ENCODE measurements at places on chromosomes 2 and 18.

- DNase-seq = peak; percentile 43
Measured at GRCh38 chr2:200585730-200586643, at the start of gene AOX1. Gene AOX1 (plus strand): TSS chr2:200586014. CDS start chr2:200586109, 95 bp downstream.

DNA sequence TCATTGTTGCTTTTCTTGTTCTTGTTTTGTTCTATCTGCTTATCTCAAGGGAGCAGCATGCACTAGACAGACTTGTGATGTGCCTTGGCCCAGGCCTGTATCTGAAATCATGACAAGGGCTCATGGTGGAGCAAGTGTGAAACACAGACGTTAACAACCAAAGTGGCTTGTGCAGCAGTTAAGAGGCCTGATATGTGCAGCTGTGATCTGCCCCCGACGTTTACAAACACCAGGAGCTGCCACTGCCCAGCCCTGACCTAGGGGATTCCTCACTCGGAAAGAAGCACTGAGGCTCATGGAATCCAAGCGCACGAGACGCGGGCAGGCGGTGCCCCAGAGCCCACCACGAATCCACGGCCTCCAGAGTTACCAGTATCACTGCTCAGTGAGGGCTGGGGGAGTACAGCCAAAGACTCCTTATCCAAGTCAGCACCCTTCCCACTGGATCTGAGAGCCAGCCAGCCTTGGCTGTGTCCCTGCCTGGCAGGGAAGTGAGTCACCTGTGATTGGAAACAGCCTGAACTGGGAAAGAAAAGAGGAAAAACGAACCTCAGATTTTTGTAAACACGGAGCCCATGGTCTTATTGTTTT, 62.3 kb upstream of the SNTG2 start:
- peak; percentile 22 for DNase-seq

DNA sequence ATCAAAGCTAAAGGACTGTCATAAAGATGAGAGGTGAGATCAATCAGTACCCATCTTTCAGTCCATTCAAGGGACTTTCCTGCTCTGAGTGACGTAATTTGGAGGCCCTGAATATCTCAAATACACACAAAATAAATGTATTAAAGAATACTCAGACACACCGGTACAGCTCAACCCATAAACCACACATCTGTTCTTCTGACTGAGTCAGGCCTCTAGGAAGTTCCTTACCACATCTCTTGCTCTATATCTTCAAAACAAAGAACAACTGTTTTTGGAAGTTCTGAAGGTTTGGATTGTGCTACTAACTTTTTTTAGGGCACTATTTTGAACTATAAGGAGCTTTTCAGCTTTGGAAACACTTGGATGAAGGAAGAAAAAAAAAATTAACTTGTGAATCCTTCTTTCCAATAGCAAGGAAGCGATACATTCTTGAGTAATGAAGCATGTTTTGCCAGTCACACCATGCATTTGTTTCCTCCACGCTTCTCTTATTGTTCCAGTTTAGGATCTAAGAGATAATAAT, 866.5 kb upstream of the VRK2 start:
- DNase-seq = peak; percentile 66

GRCh38 chr2:72843301-72843700, 17.5 kb upstream of the EXOC6B start:
- no peak for DNase-seq

DNA sequence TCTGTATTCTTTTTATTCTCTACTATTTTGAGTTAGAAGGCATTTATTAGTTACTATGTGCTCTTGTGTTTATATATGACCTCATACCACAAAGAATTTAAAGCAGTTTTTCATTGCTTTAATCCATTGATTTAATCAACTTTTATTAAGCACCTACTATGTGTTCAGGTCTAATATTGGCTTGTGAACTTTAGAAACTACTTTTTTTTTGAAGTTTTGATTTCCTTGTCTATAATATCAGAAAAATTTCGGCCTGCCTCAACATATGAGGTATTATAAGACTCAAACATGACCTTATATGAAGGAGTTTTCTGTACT, 117.7 kb downstream of the ZNF521 start:
- peak; percentile 5 for DNase-seq

GRCh38 chr2:224938651-224939182, 103.6 kb downstream of the DOCK10 start:
- peak; percentile 83 for DNase-seq

GRCh38 chr2:62266433-62267038, 70.6 kb downstream of the B3GNT2 start:
- DNase-seq = peak; percentile 81

- peak; percentile 54 for DNase-seq
Measured at GRCh38 chr2:25972049-25972823, 10.1 kb downstream of the KIF3C start.

DNA sequence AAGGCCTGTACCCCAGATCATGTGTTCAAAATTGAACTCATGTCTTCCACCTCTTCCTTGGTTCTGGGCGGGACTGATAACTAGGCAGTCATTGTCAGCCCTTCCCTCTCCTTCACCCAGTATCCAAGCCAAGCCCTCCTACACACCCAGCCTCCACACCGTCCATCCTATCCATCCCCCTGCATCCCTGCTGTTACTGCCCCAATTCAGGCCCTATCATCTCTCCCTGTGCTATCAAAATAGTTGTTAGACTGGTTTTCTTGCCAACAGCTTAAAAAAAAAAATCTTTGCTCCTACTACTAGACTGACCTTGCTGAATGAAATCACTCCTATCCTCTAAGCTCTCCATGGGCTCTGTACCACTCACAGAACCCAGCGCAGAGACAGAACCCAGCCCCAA, 32.8 kb downstream of the TGFA start:
- DNase-seq = no peak

- DNase-seq = peak; percentile 60
Measured at GRCh38 chr2:229660951-229661350, 53.4 kb downstream of the DNER start.

DNA sequence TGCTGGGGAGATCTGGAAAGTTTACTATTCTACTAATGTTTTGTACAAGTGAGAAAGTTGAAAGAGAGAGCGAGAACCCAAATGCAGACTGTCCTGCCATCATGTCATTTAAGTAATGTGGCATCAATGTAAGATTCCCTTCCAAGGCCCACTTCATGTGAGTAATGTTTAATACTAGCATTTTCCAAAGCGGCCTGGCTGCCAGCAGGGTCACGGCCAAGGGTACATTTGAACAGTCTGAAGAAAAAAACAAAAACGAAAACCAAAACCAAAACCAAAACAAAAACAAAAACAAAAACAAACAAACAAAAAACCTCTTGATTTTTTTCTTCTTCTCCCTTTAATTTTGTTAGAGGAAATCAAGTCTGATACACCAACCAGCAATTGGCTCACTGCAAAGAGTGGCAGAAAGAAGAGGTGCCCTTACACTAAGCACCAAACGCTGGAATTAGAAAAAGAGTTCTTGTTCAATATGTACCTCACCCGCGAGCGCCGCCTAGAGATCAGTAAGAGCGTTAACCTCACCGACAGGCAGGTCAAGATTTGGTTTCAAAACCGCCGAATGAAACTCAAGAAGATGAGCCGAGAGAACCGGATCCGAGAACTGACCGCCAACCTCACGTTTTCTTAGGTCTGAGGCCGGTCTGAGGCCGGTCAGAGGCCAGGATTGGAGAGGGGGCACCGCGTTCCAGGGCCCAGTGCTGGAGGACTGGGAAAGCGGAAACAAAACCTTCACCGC, 2.2 kb downstream of the HOXD10 start:
- DNase-seq = no peak

DNA sequence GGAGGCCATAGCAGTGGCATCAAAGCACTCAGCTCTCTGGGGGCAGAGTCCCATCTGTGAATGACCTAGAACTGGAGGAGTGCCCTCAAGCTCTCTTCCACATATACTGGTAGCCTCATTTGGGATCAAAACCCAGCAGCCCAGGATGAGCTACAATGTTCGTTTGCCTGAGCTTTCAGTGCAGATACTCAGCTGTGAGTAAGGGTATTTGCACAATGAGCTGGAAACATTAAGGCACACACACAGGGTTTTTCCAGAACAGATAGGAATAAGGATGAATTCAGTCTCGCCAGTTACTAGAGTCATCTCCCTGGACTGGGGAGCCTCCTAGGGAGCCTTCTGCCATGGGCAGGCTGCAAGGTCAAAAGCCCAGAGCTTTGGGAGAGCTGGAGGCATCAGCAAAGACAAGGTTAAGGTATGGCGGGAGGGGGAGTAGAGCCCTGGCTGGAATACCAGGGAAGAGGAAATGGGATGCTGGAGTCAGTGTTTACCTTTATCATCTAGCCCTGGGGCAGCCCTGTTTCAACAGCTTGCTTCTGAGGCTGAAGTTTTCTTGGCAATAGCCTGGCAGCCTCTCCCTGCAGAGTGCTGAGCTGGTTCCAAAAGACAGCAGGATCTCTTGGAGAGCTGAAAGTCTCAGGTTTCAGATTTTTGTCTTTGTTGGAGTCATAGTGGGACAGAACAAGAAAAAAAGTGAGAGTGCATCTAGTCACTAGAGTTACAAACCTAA, 187.7 kb downstream of the LOXHD1 start:
- DNase-seq = peak; percentile 58

DNA sequence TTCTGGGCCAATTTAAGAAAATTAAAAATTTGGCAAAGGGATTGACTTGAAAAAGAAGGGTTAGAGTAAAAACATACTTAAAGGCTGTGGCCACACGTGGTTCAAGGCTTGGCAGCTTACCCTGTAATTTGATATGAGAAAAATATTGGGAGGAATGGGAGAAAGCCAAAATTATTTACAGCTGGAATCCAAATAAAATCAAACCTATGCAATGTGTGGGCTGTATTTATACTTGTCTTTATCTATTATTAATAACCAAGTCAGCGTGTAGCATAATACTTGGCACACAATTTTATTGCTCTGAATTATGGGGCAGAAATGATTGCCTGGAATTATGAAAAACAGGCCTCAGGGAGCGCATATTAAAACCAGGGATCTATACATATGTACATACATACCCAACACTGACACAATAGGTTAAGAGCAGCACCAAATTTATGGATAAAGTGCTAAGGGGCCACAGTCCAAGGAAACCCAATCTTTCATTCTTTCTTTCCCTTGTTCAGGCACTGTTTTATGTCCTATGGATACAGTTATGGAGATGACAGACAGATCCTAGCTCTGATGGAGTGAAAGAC, 35.6 kb downstream of the FAM124B start:
- DNase-seq = peak; percentile 6

DNA sequence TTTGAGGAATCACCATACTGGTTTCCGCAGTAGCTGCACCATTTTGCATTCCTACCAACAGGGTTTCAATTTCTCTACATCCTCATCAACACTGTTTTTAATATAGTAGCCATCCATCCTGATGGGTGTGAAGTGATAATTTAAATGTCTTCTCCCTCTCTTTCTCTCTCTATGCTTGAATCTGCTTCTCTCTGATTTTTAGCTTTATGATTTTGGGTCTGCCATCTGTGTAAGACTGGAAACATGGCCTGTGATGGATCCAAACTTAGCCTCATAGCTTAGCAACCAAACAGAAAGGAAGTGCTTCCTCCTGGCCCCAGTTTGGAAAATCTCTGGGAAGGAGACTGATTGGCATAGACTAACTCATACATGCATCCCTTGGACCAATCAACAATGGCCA, 33.7 kb upstream of the OSBPL6 start:
- no peak for DNase-seq

DNA sequence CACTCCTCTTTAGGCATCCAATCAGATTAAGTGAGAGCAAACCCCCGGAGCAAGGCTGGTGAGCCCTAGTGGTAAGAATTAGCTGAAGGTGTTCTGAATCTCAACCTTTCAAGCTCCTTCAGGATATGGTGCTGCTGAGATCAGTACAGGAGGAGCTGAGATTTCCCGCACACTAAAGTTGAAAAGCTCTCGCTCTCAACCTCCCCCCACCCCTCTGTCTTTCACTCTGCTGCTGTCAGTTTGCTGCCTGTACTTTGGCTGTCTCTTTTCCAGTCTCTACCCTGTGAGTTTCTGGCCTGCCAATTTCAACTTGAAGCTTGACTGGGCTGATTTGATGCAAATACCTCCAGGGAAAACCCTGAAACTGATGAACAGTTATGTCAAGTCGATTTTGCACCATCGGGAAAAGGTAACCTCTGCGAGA, 15.7 kb downstream of the ZEB2 start:
- no peak for DNase-seq

GRCh38 chr2:159073256-159073655, 104.8 kb downstream of the TANC1 start:
- DNase-seq = peak; percentile 69

DNA sequence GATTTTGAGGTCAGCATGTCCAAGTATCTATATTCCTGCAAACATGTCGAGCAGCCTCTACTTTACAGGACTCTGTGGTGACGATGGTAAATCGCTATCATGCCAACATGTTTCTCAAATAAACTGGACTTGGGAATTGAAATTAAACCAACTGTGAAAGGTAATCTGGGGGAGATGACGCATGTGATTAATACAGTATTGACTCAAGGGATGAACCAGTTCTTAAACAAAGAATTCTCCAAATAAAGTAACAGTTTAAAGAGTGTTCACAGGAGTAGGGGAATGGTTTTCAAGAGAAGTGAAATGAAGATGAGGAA, 54.3 kb downstream of the THUMPD2 start:
- DNase-seq = peak; percentile 87

DNA sequence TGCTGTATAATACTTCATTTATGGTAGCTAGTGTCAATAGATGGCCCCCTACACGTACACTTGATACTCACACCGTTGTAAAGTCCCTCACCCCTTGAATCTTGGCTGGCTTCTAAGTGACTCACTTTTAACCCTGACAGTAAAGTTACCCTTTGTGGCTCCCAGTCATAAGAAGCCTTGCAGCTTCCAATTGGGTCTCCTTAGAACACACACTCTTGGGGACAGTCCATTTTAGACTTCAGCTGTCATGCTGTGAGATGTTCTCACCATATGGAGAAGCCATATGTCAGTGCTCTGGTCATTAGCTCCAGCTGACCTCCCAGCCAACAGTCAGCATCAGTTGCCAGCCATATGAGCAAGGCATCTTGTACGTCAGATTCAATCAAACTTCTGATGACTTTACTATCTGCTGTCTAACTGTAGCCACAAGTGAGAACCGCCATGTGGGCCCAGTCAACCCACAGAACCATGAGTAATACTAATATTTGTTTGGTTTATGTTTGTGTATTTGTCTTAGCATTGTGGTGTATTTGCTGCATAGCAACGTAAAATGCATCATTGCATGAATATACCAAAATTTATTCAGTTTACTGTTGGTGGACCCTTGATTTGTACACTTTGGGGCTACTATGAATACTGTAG, 68.3 kb downstream of the PTPN4 start:
- peak; percentile 65 for DNase-seq

Measured in M059J (cell line).